ENCODE measurements at places on chromosomes 6 and 20.

DNA sequence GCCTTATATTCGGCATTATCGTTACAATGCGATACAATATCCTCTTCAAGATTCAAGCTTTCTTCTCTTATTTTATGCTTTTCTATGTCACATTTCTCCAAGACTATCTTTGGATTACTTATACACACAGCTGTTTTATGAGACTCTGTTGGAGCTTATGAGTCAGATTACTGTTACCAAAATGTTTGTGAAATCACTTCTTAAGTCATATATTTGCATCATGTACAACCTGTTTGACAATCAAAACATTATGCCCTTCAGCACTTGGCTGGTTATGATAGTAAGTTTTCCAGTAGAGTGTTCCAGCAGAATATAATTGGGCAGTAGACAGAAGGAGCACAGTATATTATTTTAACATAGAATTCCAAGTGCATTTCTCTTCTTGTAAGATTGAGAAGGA, 35.2 kb downstream of the BMP6 start:
- no peak for DNase-seq

DNA sequence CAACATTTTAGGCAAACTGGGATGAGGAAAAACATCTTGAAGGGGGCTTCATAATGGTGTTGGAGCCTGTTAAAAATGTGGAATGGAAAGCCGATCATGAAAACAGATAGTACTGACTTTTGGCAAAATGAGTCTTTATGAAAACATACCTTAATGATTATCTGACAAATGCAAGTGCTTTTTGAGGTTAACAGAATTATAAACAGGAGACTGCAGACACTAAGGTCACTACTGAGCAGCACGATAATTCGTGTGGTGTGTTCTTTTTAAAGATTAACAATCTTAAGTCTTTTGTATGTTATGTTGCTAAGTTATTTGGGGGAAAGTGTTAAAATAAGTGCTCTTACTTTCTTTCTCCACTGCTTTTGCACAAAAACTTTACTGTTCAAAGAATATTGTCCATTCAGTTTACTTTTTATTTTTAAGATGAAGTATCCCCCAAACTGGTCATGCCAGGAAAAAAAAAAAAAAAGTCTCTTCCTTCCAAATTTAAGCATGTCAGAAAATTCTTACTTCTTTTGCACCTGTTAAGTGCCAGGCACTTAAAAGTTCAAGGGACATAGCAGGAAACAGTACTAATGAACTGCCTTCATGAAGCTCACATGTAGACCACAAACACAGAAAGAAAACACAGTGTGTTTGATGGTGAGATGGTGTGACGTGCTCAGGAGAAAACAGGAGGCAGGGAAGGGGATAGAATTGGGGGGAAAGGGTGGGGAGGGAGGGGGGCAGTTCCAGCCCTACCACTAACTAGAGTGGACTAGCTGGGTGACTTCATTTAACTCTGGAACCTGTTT, 73.2 kb downstream of the CDYL start:
- DNase-seq: no peak

DNA sequence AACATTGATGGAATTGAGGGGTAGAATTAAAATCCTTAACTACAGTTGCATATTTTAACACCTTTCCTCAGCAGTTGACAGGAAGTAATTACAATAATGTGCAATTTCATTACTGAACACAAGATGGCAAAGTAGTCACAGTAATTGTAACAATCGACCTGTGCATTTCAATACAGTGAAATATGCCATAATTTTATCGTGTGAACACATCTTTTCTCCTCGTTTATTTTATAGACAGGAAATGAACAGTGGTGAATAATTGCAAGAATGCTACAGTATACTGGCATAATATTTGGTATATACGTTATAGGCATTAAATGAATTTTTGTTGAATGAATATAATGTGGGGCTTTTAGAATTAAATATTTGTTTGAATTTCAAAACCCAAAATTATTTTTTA, 25.0 kb downstream of the CYB5R4 start:
- DNase-seq: peak; percentile 26

DNA sequence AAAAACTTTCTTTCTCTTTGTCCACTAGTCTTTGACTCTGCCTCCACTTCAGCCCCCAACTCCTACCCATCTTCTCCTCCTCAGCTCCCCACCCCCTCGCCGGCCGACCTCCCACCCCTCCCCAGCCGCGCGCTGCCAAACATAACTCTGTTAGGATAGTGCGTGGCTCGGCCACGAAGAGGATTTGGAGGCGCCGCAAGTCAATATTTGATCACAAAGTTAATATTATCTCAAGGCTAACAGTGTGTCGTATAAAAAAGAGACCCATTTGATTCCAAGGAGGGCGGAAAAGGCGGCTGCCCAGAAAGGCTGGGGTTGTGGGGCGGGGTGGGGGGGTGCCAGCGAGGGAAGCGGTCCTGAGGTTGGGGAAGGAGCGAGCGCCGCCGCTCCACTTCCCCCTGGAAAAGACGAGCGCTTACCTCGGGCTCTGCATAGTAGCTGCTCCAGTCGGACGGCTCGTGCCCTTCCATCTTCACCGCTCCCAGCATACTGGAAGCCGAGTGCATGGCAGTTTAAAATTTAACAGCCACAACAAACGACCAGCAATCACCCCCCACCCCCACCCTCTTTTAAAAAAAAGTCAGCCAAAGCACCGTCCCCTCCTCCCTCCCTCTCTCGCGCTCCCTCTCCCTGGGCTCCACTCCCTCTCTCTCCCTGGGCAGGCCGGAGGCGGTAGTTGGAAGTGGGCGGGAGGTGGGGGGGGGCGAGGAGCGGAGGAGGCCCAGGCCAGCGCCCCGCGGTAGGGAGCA, 425 bp downstream of the FOXA2 start:
- DNase-seq: peak; percentile 43

Measured in RCC 7860 (cell line).